ENCODE measurements at places on chromosomes 6 and 20.

DNA sequence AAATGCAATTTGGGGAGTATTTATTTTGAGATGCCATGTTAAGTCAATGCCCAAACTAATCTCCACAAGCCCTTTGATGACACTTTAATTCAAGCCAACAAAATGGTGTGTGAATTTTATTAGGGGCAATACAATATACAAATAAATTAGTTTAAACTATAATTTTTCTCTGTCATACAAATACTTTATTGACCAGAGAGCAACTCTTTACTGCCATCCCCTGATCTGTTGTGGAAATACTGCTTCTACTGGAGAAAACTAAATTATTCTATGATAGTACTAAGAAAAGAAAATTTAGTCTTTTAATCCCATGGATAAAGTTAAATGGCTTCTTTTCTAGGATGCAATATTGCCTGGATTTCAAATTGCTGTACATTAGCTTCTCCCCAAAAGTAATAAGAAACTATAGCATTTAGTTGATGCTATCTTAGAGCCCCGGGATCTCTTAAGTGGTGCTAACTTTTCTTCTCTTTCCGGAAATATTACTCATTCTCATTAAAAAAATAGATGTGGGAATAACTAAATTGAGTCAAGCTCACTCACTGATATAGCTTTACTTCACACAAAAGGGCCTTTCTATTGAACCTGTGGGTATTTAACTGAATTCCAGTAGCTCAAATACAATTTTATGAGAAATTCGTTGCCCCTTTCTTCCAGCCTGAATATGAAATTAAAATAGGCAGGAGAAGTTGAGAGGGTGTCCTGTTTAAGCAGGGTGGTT is 49.2 kb downstream of the SMPDL3A start:
- no peak for DNase-seq

DNA sequence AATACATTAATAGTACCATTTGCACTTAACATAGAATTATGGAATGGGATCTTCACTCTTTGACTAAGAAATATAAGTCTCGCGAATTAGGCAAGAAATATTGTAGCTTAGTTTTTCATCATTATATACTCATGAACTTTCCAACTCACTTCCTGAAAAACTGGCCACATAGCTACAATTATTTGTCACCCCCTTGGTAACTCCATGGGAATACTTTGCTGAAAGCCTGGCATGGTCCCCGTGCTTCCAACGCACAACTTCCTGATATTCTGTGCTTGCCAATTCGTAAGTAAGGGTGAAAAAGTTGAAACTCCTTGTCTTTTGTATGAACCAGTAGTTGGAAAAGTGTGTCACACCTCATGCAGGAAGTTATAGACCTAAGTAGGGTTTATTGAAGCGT is 23.7 kb upstream of the HLA-DQA1 start:
- DNase-seq, result no peak

- DNase-seq, result no peak
Observed at GRCh38 chr6:47865206-47865605, 83.4 kb downstream of the OPN5 start.

GRCh38 chr20:20413810-20414281 is 45.9 kb downstream of the INSM1 start:
- no peak for DNase-seq

- no peak for DNase-seq
Observed at GRCh38 chr6:42349753-42350511, 101.8 kb downstream of the TRERF1 start.

DNA sequence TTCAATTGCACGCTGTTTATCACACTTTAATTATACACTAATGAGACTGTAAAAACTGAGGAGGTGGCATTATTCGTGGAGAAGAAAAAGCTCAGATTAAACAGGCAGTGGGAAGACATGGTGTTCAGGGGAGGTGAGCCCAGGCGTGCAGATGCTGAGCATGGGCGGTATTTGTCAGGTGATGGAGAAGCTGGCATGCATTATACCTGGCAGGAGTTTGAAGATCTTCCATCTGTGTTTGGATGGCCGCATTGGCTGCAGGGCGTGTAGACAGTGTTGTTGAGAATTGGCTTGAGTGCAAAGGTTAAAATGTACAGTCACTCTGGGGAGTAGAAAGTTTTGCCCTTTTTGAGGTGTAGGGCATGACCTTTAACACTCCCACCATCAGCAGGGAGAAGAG is 213.8 kb downstream of the ERMARD start:
- DNase-seq, result no peak

DNA sequence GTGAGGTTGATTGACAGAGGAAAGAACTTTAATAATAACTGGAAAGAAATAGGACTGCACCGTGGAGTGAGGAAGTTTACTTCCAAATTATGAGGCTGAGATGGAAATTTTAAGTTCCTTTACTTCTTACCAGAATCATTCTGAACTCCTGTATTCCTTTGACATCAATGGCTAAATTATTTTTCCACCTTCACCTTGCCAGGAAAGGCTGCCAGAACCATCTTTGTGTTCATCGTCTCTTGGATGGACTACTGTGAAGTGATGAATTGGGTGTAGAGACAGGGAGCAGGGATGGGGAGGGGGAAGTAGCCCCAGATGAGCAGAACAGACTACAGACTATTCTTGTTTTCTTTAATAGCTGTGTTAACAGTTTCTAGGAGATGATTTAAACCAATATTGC is 102.1 kb upstream of the CEP162 start:
- no peak for DNase-seq

GRCh38 chr6:125807293-125807692 is 16.5 kb downstream of the NCOA7 start:
- no peak for DNase-seq

- no peak for DNase-seq
Observed at GRCh38 chr6:63349401-63349800, 29.6 kb upstream of the LGSN start.

- DNase-seq, result no peak
Observed at GRCh38 chr6:119126826-119127225, 48.4 kb upstream of the FAM184A start.

- no peak for DNase-seq
Observed at GRCh38 chr6:24646771-24647170, 780 bp upstream of the KIAA0319 start.

DNA sequence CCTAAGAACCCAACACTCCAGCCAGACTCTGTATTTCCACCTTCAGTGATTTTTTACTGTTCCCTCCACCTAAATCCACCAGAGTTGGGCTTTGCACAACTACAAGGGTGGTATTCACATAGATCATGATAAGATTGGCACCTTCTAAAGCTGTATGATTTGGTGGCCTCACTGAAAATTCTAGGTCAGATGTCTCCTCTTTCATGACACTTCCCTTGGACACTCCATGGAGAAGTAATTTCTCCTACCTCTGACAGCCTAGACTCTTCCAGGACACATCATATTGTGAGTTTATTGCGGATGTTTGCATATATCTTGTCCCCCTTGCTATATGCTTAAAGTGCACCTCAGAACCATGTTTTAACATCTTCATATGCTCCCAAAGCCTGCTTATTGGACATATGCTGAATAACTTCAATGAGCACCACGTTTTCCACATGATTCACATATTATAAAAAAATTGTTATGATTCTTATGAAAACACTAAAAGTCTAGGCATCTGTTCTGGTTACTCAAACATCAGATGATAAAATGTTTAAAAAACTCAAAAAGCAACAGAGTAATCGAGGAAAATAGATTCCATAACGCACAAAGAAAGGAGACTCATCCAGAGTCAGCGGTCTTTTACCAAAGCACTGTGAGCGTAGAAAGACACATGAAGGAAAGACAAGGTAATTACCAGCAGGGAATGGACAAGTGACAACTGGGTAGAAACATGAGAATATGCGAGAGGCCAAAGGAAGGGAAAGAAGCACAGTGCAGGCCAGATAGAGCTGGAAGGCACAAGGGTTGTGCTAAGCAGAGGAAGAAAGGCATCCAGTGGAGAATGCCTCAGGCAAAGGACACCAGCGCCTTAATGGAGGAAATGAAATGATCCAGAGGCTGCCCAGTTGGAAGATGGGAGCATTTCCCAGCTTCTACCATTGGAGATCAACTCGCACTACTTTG is 46.5 kb downstream of the KIF16B start:
- DNase-seq, result no peak

GRCh38 chr6:62150048-62150663 is 135.9 kb downstream of the KHDRBS2 start:
- DNase-seq, result peak; percentile 8

DNA sequence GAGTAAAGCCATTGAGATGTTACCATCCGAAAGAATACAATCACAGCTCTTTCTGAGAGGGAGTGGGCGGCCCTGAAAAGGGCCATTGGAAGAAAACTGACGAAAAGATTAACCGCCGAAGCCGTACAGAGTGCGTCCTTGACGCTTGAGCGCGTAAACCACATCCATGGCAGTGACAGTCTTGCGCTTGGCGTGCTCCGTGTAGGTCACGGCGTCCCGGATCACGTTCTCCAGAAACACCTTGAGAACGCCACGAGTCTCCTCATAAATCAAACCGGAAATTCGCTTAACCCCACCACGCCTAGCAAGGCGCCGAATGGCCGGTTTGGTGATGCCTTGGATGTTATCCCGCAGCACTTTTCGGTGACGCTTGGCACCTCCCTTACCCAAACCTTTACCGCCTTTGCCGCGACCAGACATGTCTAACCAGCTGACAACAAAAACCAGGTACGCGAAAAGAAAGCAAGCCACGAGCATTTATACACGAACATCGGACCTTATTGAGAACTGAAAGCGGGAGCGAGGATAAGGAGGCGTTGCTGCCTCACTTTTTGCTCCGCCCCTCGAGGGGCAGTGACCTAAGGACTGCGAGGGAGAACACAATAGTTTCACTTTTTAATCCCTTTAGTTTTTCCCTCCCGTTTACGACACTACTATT is 60.3 kb upstream of the HFE start:
- peak; percentile 98 for DNase-seq

DNA sequence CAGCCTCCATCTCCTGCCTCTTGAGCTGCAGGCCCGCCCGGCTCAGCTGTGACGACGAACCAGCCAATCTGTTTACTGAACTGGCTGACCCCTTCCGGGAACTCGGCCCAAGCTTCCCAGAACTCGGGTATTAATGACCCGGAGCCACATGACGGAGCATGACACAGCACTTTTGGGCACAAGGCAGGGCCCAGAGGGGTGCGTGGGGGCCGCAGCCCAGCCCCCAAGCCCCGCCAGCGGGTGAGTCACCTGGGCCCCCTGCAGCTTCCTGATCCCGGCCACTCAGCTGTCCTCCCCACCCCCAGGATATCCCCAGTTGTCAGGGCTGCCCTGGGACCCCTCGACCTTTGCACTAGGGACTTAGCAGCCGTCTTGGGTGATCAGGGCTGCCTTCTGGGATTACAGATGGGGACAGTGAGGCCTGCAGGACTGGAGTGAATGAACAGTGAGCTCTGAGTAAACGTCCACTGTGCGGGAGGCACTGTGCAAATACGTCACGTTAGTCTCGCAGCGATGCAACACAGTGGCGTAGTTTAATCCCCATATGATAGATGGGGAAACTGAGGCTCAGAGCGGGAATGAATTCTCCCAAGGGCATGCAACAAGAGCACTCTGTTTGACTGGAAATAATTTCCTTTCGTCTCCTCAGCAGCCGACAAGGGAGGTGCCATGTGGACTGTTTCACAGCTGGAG is 102.1 kb downstream of the CEBPB start:
- DNase-seq, result peak; percentile 98

DNA sequence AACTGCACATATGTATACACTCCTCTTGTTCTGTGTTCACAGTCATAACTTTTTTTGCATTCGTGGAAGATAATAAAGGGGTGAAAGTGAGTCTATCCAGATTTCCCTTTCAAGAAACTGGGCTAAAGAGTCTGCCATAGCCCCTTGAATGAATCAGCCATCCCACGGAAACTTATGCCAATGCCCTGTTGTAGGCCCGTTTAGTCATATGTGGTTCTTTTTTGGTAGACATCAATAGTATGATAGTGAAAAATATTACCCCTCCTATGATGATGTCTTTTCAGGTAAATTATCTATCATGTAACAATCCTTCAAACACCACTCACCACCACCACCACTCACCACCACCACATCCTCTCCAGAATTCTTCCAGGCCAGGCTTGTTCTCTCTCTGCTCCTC is 99.9 kb upstream of the MYLIP start:
- no peak for DNase-seq

DNA sequence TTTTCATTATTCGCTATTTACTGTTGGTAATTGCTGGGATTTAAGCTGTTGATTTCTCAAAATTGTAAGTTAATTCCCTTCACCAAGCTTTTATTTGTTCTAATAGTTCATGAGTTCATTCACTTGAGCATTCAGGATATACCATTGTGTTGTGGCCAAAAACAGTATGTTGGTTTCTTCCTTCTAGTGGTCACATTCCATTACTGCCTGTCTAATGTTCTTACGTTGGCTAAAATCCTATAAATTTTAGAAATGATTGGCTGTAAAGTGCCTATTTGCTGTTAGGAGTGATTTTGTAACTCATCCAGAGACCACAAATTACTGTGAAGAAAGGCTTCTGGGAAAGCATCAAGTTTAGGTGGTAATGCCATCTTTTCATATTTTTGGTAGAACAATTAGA is 76.3 kb downstream of the FARS2 start:
- DNase-seq, result no peak

- no peak for DNase-seq
Observed at GRCh38 chr20:26209171-26209941, 512.7 kb upstream of the ZNF337 start.

DNA sequence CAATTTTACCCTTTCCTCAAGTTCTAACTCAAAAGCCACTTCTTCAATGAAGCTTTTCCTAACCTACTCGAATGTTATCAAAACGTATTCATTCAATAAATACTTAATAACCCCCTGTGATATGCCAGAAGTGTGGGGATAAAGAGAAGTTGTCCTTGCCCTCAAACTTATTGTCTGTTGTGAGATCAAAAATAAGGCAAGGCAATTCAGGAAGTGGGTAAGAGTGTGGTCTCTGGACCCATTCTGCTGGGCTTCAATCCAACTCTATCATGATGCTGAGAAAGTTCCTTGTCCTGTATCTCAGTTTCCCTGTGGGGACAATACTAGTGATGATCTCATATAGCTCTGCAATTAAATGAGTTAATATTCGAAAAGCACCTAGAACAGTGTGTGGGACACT is 92.8 kb downstream of the PRDM1 start:
- DNase-seq, result no peak

- DNase-seq, result no peak
Observed at GRCh38 chr6:137352859-137353258, 133.7 kb upstream of the IFNGR1 start.

DNA sequence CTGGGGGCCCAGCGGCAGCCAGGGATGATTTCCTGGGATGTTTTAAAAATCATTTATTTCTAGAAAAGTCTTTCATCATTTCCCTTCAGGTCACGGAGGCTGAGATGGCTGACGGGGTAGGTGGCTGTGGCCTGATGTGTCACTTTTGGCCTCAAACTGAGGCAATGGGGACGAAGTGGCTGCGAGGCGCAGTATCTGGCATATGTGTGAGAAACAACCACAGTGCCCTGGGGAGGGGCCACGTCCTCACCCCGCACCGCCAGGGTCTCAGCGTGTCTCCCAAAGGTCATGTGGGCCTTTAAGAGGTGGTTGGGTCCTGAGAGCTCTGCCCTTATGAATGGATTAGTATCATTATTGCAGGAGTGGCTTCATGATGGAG is 120.0 kb downstream of the CEBPB start:
- DNase-seq, result no peak

DNA sequence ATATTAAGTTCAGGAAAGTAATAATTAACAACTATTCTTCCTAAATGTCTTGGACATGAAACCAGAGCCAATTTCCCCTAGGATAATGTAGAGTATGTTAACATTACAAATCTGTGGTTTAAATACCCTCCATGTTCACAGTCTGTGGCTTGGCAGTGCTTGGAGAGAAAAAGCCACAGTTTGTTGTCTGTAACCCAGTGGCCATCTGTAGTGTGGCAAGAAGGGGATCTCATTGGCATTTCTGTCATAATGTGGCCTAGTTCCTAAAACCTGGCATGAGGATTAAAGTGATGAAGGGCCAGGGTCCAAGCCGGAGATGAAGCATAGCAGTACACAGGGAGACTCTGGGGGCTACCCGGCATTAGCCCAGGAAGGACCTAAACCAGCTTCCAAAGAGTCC is 31.2 kb downstream of the SYNE1 start:
- DNase-seq, result no peak
